ENCODE measurements at places on chromosomes 12 and 14. TPM values are rescaled to one million over a fixed set of nuclear protein-coding genes. Genes with fewer than 3 reads are reported as not detected.

Gene PIWIL1
- not detected for polyA plus RNA-seq

DNA sequence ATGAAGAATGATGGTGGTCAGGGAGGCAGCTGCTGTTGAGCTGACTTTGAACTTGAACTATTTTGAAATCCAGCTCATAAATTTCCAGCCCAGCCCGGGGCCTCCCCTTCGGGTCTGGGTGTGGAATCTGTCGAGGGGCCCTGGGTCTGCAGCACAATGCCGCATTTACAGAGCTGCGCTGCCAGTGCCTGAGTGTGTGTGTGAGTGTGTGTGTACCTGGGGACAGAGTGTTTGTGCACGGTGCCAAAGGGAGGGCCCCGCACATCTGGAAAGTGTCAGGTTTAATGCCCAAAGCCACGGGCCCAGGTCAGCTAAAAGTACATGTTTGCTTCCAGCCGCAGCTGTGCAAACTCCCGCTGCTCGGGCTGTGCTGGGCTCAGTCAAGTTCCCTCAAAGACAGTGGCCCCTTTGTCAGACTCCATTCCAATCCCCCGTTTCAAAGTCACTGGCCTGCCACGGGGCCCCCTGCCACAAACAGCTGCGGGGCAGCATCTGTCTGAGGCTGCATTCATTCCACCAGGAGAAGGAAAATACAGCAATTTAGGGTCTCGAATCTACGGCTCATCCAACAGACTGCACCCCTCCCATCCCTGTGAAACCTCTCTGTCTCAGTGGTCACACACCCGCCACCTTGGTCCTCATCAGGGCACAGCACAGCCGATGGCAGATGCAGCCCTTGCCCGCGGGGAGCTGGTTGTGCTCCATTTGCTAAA is 16.3 kb upstream of the RFLNA start:
- DNase-seq, result no peak

GRCh38 chr14:20486684-20487395 is 17.6 kb downstream of the PNP start:
- DNase-seq, result no peak

Gene TAS2R8
- polyA plus RNA-seq, result not detected

GRCh38 chr12:94644141-94644979 is 6.0 kb downstream of the TMCC3 start:
- no peak for DNase-seq

Gene CLEC2D
- 3.1 TPM for polyA plus RNA-seq

DNA sequence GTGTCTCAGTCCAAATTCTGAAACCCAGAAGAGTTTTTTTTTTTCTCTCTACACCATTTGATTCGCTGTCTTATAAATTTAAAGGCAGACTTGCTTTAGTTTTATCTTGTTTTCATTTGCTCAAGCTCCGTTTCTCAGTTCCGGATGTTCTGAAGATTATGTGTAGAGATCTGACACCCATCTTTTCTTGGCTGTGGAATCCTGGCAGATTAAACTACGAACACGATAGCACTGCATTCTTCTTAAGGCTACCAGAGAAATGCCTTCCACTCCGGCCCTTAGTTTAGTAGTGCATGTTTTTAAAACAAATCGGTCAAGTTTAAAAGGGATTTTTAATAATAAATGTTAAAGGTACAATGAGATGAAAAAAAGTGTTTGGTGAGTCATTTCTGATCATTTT is 106.4 kb downstream of the LMO3 start:
- no peak for DNase-seq

Gene TSPAN8
- polyA plus RNA-seq, result 5.5 TPM

Gene TPH2
- polyA plus RNA-seq, result not detected

DNA sequence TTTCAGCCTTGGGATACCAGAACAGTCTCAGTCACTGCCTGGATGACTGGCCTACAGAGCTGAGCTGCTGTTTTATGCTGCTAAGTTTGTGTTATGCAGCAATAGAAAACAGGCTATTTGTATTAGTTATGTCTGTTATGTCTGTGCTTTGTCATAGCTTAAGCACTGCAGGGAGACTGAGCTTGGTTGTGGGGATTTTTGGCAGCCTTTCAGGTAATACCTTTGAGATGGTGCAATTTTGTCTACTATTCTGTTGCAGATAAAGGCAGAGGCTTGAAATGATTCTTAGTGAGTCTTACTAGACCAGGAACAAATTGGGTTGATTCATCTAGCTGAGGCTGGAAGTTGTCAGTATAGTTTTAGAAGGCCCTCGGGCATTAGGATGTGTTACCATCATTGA is 201.3 kb upstream of the RBM19 start:
- DNase-seq, result no peak

DNA sequence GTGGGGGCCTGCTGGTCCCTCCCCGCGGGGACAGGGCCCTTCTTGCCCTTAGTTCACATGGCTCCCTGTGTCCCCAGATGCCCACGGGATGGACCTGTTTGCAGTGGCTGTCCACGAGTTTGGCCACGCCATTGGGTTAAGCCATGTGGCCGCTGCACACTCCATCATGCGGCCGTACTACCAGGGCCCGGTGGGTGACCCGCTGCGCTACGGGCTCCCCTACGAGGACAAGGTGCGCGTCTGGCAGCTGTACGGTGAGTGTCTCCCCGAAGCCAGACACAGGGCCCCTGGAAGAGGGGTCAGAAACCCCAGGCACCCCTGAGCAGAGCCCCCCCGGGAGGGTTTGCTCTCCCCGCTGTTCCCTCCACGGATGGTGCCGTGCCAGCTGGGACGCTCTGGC is 13.4 kb downstream of the MMP17 start:
- DNase-seq, result no peak
